Psoas muscle (tissue), 8 donors: ENCODE measurements at places on chromosomes 6 and 20. TPM values are rescaled to one million over a fixed set of nuclear protein-coding genes. Genes with fewer than 3 reads are reported as not detected.

EBF4 gene
- polyA plus RNA-seq = 0.42 TPM

GRCh38 chr6:45466686-45467085 lies 89.0 kb upstream of the SUPT3H start:
- DNase-seq = no peak

DNA sequence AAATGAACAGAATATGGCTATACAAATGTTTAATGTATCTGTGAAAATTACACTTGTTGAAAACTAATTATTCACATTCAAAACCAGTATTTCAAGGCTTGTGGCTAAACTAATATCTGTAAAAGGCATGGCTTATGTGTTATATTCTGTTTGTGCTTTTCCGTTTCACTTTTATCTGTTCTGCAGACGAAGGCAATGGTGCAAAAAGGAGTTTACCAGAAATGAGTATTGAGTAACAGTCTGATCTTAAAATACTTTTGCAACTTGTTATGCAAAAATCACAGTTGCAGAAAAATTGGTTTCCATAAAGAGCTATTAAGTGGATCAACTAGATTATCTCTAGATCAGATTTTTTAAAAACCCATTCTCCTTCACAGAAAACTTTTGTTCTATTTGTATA lies 9.4 kb upstream of the STX11 start:
- DNase-seq = no peak

DNA sequence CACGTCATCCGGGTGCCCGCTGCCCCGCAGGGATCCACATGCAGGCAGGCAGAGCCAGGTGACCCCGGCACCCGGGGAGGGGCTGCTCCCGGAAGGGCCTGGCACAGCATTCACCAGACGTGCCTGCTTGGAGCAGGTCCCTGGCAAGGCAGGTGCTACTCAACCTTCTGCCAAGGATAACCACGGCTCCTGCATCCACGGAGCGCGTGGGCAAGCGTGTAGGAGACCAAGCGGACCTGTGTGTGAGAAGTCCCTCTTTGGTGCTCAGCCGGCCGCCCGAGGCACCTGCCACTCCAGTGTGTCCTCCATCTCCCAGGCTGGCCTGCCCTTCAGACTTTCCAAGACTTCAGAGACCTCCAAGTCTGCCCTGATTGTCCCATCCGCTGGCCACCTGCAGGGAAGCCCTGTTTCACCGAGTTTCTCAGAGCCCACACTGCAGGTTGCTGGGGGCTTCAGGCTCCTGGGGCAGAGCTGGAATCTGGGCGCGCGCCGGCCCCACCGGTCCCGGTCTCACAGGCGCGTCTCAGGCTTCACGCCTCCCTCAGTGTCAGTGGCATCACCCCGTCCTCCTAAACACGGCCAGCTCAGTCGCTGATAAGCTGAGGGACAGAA lies 124.3 kb downstream of the DLL1 start:
- DNase-seq = peak; percentile 73

DNA sequence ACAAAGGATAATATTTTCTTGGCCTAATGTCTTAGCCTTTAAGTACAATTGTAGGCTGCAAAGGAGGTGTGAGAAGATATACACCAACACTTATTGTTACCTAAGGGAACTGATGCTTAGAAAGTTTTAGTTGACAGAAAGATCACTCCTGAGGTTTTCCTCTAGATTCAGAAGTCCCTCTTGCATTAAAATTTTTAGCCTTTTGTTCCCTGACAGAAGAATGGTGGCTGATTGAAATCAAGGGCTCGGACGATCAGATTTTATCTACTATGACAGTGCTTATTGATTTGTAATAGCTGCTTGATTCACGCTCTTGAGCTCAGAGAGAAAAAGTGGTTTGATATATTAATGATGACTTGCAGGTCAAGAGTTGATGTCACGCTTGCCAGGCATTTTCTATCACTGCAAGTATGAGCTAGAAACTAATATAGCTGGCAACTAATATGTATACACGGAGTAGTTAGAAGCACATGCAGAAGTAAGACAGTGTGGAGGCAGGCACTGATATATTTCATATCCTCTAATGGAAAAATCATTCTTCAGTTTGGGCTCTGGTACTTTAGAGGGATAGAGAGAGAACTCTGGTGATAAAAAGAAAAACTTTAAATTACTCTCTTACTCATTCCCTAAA lies 246.6 kb upstream of the ID4 start:
- no peak for DNase-seq

DNA sequence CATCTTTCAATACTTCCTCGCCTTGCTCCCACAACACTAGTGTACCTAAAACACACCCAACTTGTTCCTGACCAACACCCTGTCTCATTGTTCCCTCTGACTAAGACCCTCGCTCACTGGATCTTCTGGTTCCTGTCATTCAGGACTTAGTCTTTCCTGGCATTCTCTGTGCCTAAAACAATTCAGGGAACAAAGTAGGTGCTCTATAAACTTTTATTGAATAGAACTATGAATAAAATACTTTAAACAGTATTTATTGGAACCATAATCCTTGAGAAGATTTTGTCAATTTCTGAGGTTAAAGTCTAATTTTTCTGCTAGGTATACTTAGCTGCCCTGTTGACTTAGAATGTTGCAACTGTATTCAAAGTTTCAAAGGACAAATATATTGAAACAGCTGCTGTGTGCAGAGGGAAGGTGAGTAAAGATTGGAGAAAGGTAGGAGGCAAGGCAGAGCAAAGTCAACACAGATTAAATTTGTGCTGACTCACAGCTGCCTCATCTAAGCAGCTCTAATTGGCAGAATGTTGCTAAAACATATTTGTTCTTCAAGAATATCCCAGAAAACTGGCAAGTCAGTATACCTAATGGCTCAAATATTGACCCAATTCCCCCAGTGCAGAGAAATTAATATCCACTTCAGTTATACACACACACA lies 37.6 kb downstream of the GSTA2 start:
- no peak for DNase-seq
